ENCODE measurements at places on chromosomes 11 and 22. TPM values are rescaled to one million over a fixed set of nuclear protein-coding genes. Genes with fewer than 3 reads are reported as not detected.
A peak's percentile ranks its signal among the peaks of the same experiment; 100 is the strongest.

Gene LUZP2
- total RNA-seq: 3.6 TPM

Gene RIBC2
- total RNA-seq: 1.4 TPM

GRCh38 chr22:50329236-50329635, 2.4 kb upstream of the DENND6B start:
- DNase-seq: no peak

- peak; percentile 43 for DNase-seq
These were observed 2.3 kb downstream of the SHANK3 start for GRCh38 chr22:50674606-50675552.

Gene TNNI2
- 3,726 TPM for total RNA-seq

DNA sequence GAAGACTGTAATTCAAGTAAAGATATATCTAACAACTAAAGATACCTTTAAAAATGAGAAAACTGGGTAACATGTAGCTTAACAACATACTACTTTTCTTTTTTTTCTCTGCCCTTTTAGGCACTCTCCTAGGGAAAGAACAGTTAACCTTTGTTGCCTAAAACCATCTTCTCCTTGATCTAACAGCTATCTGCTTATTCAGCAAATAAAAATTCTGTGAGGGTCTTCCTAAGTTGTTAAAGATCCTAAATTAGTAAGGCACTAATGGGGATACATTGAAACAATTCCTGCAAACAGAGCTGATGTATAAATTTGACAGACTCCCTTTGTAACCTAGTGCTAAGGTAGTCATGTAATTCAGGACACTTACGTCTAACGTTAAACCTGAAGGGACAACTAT, 39.1 kb downstream of the MTMR2 start:
- no peak for DNase-seq

DNA sequence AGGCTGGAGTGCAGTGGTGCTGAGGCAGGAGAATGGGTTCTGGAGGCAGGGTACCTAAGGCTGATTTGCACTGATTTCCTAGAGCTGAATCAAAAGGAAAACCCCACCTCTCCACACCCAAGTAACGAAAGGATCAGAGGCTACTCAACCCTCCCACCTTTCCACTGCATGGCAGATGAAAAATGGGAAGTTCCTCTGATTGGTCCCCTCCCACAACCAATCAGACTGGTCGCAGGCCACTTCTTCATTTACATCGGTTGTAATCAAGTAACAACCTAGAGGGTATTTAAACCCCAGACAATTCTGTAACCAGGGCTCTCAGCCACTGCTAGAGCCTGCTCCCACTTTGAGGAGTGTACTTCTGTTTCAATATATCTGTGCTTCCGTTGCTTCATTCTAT, 18.6 kb upstream of the PARVB start:
- DNase-seq: no peak

All from muscle of leg (tissue), 16 donors.